ENCODE measurements at places on chromosomes 11 and 22.

GRCh38 chr11:1437500-1437899 is 47.8 kb downstream of the BRSK2 start:
- peak; percentile 15 for DNase-seq

- DNase-seq, result no peak
Observed at GRCh38 chr22:41127451-41127850, 35.1 kb downstream of the EP300 start.

- DNase-seq, result no peak
Observed at GRCh38 chr11:91819195-91819594, 405.4 kb upstream of the FAT3 start.

DNA sequence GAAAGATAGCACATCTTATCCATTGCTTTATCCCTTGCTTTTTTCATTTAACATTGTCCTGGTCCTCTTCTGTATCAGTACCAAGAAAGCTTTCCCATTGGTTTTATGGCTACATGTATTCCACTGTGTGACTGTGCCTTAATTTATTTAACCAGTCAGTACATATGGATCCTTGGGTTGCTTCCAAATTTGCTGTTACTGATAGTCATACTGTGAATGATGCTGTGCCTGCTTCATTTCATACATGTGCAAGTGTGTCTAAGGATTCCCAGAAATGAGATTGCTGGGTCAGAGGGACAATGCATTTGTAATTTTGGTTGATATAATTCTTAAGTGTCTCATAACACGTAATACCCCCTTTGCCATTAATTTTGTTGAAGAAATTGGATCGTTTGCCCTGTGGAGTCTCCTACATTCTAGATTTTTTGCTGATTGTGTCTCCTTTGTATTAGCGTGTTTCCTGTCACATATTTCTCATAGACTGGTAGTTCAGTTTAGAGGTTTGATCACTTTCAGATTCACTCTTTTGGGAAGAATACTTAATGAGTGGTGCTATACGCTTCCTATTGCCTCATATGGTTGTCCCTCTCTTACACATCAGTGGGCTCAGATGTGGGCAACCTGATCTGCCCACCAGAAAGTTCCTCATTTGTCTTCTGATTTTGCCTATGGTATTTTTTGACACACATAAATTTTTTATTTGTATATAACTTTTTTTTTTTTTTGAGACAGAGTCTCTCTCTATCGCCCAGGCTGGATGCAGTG is 35.3 kb downstream of the MYBPC3 start:
- no peak for DNase-seq

GRCh38 chr11:96397863-96398262 is 8.1 kb downstream of the JRKL start:
- DNase-seq, result no peak

DNA sequence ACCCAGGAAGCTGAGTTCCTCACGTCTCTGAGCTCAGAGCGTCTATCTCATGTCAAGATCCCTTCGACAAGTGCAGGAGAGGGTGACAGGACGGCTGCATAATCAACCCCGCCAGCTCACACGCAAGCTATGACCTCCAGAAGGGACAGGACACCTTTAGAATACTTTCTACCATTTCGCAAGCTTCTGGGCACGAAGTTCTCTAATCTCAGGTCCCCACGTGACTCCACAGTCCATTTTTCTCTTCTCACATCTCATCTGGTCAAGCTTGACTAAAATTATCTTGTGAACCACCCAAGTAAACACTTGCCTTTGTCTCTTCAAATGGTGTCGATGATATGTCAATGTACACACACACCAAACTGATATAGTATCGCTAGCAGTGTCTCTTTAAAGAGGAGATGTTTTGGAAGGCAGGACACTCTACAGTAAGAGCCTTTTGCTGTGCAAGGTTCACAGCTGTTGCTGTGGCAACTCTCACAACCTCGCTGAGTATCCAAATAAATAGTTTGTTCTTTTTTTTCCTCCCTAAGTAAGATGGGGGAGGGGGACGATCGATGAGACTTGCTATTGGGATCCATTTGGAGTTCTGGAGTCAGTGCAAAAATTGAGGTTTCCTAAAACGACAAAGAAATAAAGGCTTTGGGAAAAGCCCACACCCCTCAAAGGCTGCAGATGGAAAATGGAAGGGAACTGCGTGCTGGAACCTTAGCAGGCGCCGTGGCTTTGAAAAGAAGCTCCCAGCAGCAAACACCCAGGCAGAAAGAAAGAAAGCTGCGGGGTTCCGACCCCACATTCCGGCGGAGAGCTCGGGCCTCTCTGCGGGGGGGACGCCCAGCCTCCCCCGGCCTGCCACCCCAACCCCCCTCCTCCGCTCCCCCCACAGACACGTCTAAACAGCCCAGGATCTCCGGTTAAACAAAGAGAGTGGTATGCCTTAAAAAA is 215.4 kb upstream of the UBASH3B start:
- DNase-seq, result peak; percentile 3

GRCh38 chr22:48050836-48051235 is 1288.4 kb downstream of the TBC1D22A start:
- DNase-seq, result no peak
